ENCODE measurements at places on chromosomes 3 and 15. TPM values are rescaled to one million over a fixed set of nuclear protein-coding genes. Genes with fewer than 3 reads are reported as not detected.

DNA sequence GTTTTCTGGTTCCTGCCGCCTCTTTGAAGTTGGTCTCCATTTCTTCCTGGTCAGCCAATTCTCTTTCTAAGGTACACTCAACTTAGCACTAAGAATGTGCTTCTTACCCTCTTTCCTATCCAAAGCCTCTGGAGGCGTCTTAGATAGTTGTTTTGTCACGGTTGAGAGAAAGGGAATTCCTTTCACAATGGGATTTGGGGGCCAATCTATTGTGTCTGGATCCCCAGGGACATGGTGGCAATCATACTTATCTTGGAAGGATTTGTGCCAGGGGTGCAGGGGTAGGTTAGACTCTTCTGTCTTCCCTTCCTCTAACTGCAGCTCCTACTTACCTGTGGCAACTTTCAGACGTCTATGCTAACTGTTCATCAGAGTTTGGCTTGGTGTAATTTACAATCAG is 287.1 kb downstream of the SOX2 start:
- no peak for DNase-seq

DNA sequence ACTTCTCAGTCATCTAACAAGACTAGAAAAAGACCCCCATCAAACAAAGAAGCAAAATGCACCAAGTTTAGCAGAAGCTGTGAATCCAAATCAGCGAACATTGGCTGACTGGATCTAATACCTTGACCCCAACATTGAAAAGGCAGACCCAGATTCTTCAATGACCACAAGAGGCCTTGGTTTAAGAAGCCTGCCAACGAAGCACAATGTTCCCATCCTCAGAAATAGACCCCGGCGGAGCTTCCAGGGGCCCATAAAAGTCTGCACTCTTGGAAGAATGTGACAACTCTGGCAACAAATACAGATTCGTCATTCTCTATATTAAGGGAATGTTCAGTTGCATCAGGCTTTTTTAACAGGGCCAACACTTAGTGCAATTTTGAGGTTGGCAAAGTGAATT is 112.8 kb upstream of the BCL6 start:
- DNase-seq, result peak; percentile 72

- no peak for DNase-seq
Observed at GRCh38 chr3:79421273-79421672, 346.5 kb downstream of the ROBO1 start.

GRCh38 chr3:11373235-11373634 is 101.0 kb downstream of the ATG7 start:
- DNase-seq, result no peak

The FGF7 gene
- 24.3 TPM for polyA plus RNA-seq

GRCh38 chr15:36449084-36449661 is 130.3 kb upstream of the CDIN1 start:
- DNase-seq, result no peak

GRCh38 chr3:52429779-52430415 is 15.0 kb downstream of the SEMA3G start:
- no peak for DNase-seq

GRCh38 chr3:106457281-106458180 is 588.7 kb upstream of the CBLB start:
- DNase-seq, result peak; percentile 25

The DLL4 gene
- polyA plus RNA-seq, result 11.7 TPM

- DNase-seq, result no peak
Observed at GRCh38 chr3:64837126-64837738, 149.4 kb upstream of the ADAMTS9 start.

DNA sequence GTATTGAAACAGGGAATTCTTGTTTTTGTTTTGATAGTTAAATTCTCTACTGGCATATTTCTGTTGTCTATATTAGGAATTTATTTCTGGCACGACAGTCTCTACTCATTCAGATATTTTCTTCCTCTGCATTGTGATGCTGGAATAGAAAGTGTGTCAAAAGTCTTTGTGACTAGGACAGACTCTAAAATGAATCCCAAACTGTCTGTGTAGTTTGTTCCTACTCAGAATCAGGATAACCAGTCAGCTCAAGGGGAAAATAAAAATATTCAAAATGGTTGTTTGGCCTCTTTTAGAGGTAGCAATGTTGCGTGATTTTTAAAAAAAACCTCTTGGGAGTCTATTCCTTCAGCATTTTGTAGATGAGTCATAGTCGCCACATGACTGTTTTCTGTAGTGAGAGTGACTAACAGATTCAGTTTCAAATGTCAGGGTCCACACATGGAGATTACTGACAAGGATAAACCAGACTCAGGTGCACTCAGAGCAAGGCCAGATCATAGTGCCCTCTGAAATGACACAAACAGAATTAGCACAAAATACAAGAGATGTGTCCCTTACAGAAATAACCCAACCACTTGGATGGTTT is 13.1 kb downstream of the SLC7A14 start:
- DNase-seq, result no peak

DNA sequence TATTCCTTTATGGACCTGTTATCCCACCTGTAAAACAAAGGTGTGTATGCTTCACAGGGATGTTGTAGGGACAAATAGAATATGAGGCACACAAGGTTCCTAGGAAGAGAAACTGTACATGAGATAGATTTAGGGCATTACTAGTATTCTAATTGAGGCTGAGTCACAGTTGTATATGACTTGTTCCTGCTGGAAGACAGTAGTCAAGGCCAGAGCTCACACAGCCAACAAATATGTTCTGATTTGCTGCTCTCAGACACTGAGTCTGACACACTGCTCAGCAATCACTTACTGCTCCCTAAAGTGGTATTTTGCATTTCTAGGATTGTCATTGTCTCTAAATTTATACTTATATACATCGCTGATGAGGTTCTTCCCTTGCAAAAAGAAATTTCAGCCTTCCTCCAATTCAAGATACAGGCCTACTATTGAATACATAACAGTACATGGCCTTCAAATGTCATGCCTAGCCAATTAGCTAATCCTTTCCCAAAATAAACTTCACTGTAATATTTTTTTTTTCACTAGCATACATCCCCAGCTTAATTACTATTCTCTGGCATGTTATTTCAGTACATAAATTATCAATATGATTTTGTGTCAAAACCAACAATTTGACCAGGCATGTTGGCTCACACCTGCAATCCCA is 69.8 kb downstream of the TIGIT start:
- DNase-seq, result no peak

GRCh38 chr3:155019575-155019974 is 60.5 kb upstream of the MME start:
- DNase-seq, result no peak

DNA sequence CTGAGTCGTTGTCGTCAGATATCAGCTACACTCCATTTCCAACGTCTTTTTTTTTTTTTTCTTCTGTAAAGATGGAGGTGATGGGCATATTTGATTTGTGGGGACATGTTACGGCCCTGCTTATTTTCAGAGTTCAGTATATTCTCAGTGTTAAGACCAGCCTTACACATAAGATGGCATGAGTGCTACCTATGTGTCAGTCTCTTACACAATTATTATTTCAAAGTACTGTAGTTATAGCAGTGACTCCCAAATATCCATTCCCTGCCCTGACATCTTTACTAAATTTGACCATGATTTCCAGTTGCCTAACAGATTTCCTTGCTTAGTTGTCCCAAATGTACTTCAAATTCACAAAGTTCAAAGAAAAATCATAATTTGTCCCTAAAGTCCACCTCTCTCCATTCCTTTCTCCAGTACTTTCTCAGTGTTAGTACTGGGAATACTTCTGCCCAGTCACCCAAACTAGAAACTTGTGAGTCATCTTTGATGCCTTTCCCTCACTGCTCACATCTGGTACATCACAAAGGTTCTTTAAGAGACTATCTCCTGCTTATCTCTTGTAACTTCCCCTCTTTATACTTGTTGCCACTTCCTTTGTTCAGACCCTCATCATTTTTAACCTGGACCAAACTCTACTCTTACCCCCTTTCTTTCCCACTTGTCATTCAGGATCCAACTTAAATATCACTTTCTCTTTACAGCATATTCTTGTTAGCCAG is 67.0 kb downstream of the ZNF609 start:
- DNase-seq, result no peak

DNA sequence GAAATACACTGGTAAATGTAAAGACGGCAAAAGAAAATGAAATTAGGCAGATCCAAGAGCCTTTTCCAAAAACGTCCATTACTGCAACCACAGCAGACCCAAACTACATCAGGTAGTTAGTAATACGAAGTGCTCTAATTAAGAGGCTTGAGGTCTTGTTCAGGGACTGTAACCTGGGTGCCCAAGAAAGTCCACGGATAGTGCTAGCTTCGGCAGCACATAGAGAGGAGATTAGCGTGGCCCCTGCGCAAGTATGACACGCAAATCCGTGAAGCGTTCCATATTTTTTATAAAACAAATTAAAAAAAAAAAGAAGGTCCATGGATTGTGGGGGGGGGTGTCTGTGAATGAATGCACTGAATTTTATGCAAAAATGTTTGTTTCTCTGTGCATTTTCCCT is 1.4 kb downstream of the COPB2 start:
- no peak for DNase-seq

DNA sequence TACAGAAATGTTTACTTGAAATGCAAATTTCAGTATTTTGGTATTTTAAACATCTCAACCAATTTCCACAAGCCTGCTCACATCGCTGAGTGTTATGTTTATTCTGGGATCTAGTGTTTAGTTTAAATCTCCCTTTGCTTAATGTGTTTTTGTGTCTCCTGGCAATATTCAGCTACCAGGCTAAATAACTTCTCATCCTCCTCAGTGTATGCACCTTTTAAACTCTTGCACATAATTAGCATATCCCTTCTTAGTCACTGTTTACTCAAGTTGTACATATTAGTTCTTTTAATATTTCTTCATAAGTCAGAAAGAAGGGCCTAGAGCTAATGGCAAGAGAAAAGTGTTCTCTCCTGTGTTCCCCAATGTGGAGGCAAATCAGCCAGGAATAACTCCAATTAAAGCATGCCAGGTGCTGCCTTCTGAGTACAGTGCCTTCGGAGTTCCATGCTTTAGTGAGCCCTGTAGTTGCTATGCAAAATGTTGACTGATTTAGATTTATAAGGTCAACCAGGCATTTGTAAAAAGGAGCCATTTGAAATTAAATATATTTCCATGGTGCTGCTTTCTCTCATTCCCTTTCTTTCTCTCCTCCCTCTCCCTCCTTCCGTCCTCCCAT is 234.3 kb downstream of the GAP43 start:
- DNase-seq, result no peak

The GUCA1C gene
- not detected for polyA plus RNA-seq

DNA sequence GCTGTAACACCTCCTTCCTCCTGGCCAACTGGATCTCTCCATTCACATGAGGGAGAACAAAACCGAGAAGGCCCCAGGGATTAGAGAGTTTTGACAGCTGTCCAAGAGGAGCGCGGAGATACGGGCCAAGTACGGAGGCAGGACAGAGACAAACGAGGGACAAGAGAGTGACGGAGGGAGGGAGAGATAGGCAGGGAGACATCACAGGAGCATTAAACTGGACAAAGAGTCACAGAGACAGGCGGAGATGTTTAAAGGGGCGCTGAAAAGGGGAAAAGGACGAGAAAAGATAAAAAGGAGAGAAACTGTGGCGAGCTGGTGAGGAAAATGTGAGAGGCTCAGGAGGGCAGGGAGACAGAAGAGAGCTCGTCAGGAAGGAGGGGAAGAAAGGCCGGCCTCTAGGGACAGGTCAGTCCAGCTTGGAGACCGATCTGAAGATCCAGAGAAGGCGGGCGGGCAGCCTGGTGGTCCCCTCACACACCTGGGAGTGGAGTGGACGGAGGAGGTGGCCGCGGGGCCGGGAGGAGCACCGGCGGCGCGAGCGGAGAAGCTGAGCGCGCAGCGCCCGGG is 40.5 kb upstream of the ROPN1 start:
- peak; percentile 76 for DNase-seq

DNA sequence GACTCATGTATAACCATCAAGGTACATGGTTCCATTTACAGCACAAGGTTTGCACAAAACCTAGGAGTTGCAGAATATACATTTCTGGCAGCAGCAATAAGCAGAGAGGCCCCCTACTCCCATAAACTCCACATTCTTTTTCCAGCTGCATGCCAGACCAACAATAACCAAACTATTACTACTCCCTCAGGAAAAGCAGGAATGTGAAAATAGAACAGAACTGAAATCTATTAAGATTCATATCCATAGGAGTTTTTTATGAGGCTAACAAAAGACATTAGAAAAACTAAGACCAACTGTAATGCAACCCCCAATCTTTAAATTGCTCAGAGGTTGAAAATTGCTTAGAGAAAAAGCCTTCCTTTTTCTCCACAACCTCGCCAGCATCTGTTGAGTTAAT is 27.6 kb upstream of the TOP2B start:
- DNase-seq, result peak; percentile 83

GRCh38 chr15:72725446-72725845 is 39.4 kb downstream of the BBS4 start:
- no peak for DNase-seq

The CHRFAM7A gene
- 1.0 TPM for polyA plus RNA-seq

Data from muscle of leg (tissue), 16 donors.